ENCODE measurements at places on chromosomes 11 and 22.

- DNase-seq = no peak
Observed at GRCh38 chr11:12359761-12360160, 17.6 kb upstream of the PARVA start.

GRCh38 chr11:106728859-106729258 is 289.4 kb downstream of the GUCY1A2 start:
- no peak for DNase-seq

GRCh38 chr11:15580056-15580774 is 465.5 kb downstream of the INSC start:
- DNase-seq = no peak

DNA sequence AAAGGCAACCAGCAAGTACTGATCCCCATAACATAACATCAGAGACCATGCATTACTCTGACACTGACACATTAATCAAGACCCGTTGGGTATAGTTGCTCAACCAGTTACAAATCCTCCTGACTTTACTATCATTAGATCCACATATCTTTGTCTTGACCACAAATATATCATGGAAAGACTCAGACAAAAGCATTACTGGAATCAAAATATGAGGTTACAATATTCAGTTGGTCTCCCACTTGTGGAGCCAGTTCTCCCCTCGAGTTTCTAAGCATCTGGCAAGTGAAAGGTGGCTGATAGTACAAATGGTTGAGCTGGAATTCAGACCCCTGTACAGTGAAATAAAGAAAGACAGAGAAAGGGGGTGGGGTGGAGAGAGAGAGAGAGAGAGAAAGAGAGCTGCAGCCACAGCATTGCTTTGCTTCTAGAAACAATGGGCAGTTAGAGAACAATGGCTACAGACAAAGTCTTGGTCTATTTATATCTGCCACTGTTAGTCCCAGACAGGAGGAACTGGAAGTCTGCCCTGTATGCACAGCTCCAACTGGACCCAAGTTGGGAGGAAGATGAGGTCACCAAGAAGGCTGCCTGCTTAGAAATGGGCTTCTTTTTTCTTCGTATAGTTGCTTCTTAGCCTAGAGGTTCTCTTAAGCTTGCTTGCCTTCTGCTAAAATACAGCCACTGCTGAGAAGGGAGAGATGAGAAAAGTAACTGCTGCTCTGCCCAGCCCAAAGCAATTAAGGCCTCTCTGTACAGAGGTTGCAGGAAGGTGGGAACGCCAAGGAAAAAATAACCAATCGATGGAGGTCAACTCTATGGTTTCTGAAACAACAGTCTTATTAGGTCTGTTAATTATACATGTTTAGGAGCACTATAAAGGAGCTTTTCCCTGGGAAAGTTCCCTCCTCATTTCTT is 85.5 kb downstream of the ETS1 start:
- DNase-seq = peak; percentile 23

- DNase-seq = no peak
Observed at GRCh38 chr11:19060629-19061028, at the start of gene MRGPRX2. Gene MRGPRX2, minus strand, starts transcription at chr11:19060717. Its CDS starts 4,315 bp downstream, at chr11:19056402.

- DNase-seq = no peak
Observed at GRCh38 chr11:96006037-96006436, 82.1 kb upstream of the MTMR2 start.

GRCh38 chr11:18471995-18472394 is 16.3 kb downstream of the LDHAL6A start:
- DNase-seq = no peak

- DNase-seq = no peak
Observed at GRCh38 chr22:46537946-46538813, 760 bp upstream of the CELSR1 start.

GRCh38 chr11:2805388-2806056 is 80.1 kb downstream of the CDKN1C start:
- DNase-seq = no peak

DNA sequence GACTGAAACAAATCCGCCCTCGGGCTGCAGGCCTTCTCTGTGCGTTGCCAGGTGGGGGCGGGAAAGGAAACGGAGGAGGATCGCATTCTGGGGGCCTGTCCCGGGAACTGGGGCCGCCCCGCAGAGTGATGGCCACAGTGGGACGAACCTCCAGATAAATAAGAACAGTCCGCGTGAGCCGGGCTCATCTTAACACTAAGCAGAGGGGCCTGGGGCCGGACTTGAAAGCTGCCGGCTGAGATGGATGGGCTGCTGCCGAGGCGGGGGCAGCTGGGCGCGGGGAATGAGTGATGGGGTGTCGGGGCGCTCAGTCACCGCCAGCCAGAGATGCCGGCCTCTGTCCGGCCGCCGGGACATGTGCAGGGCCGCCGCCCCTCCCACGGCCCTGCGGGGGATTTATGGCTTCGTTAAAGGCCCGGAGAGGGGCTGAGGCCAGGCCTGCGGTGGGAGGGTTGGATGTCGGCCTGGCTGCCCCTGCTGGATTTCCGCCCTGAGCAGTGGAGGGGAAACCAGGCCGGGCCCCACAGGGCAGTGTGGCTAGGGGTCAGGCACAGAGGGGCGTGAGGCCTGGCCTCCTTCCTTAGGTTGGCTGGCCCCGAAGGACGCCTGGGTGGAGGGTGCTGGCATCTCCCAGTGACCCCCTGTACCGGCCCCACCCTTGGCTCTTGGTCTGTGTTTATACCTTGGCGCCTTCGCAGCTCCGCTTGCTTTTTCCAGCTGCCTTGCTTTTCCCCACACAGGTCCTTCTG is 45.3 kb upstream of the CD82 start:
- DNase-seq = no peak

DNA sequence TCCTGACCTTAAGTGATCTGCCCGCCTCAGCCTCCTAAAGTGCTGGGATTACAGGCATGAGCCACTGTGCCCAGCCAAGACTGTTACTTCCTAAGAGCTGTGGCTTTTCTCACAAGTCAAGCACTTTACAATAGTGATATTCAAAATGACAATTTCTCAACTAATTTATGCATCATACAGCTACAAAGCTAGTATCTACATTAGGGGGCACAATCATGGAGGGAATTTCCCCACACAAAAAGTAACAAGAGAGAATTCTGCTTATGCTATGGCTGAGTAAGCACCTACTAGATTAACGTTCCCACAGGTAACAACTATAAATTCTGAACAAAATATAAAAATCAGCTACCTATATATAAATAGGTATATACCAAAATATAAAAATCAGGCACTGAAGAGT is 72.7 kb downstream of the SBF2 start:
- DNase-seq = no peak

DNA sequence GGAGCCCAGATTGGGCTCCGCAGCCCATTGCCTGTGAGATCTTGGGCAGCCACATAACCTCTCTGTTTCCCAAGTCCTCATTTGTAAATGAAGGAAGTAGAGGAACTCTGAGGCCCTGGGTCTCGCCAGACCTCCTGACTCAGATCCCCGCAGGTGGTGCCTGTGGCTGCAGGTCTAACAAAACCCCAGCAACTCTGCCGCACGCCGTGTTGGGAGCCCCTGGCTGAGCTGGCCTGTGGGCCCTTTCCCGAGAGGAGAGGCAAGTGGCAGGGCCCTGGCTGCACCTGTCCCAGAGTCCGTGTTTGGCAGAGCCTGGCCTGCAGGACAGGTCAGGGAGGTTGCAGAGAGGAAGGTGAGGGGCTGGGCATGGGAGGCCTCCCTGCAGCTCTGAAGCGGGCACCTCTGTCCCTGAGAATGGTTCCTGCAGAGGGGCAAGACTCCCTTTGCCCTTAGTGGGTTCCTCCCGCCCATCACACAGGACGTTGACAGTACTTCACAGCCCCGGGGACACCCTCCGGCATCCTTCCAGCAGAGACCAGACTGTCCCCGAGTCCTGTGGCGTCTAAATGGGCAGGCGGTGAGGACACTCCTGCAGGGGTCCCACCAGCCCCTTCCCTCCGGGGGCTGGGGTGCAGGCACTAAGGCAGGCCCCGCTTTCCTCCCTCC is 67.7 kb downstream of the ARHGAP8 start:
- no peak for DNase-seq

DNA sequence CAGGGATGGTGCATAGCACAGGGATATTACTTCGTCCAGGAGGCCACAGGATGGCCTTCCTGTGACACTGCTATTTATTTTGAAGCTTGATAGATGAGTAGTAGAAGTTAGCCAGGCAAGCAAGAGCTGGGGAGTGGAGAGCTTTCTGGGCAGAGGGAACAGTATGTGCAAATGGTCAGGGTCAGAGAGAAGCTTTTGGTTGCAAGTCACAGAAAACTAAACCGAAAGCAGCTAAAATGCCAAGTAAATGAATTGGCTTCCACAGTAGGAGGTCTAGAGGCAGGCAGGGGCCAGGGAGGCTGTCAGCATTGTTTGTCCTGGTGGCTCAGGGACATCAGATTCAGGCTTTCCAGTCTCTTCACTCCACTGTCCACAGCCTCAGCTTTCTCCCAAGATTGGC is 247.5 kb downstream of the GRIK4 start:
- DNase-seq = no peak

GRCh38 chr11:72844356-72844755 is 30.1 kb downstream of the ATG16L2 start:
- no peak for DNase-seq

DNA sequence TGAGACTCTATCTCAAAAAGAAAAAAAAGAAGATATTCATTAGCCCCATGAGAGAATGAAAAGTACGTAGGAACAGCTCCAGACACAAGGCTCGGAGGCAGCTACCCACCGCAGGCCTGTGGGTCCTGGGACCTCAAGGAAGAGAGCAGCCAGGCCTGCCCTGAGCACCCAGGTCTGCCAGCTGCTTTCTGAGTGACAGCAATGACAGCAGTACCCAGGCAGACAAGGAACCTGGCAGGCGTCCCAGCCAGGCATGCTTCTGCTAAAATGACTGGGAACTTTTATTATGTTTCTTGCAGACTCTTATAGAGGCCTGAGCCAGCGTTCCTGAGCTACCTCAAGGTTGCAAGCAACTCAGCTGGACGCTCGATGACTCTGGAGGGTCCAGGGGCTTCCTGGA is 31.6 kb downstream of the CPT1A start:
- DNase-seq = no peak

- no peak for DNase-seq
Observed at GRCh38 chr11:97815667-97816066, 1205.1 kb upstream of the CNTN5 start.

DNA sequence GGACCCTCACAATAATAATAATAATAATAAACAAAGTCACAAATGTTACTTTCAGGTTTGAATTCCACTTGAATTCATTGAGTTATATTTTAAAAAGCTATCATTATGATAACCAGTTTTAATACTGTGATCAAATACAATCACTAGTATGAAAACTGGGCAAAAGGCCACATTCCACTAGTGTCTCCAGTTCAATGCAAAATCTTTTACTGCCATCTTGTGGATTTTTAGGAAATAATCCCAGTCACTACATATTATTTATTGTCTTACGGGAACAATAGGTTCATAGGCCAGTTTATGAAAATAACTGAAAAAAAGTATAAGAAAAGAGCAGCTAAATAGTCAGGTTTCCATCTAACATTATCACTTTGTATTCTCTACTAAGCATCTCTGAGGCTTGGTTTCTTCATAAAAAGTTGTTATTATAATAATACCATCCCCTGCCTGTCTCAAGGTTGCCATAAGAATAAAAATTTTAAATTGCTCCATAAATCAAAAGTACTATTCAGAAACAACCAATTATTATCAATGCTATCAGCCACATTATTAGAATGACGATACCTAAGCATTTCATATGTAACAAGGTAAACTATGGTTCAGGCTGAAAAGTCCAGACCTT is 533.9 kb upstream of the CCDC90B start:
- peak; percentile 20 for DNase-seq

- DNase-seq = no peak
Observed at GRCh38 chr22:40806711-40807110, 12.4 kb downstream of the SLC25A17 start.

DNA sequence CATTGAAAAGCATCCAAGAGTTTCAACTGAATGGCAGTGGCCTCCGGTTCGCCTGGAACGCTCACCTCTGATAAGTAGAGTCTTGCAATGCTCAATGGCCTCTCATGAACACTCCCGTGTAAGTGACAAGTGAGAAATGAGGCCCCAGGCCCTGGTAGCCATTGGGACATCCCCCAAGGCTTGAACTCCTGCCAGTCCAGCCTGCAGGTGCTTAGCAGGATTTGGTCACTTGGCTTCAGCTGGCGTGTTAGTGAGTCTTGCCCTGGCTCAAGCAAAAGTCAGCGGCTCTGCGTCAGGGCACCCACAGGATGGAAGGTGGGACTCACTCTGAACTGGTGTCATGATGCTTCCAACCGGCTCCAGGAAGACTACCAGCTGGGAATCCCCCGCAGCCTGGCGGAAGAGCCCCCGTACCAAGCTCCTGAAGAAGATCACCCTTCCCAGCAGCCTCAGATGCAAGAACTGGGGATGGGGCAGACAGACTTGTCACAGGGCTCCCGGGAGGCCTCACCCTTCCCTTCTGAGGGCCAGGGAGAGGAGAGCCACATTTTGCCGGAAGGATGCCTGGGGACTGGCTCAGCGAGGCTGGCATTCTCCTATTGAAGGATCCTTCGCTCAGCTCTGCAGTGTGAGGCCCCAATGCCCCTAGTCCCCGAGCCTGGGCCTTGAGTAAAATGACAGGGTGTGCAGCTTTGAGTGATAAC is 19.3 kb downstream of the MB start:
- no peak for DNase-seq

DNA sequence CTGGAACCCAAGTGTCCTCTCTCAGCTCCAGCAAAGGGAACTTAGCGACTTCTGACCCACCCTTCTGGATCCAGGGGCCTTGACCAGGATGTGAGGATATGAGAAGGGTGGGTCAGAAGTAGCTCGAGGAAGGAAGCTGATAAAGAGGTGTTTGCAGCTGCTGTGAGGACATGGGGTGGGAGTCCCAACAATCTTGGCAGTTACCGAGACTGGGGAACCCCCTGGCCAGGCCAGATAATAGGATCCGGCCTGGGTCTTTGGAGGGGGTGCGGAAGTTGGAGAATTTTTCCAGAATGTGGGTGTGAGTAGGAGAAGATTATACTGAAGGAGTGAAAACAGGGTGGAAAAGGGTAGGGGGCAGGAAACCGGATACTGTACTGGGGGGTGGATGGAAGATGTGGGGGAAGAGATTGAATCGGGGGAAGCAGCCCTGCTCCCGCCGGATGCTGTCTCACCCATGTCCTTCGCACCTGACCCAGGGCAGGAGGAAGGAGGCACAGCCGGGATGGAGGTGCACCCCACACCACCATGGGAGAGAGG is 2.8 kb upstream of the MCAM start:
- no peak for DNase-seq

DNA sequence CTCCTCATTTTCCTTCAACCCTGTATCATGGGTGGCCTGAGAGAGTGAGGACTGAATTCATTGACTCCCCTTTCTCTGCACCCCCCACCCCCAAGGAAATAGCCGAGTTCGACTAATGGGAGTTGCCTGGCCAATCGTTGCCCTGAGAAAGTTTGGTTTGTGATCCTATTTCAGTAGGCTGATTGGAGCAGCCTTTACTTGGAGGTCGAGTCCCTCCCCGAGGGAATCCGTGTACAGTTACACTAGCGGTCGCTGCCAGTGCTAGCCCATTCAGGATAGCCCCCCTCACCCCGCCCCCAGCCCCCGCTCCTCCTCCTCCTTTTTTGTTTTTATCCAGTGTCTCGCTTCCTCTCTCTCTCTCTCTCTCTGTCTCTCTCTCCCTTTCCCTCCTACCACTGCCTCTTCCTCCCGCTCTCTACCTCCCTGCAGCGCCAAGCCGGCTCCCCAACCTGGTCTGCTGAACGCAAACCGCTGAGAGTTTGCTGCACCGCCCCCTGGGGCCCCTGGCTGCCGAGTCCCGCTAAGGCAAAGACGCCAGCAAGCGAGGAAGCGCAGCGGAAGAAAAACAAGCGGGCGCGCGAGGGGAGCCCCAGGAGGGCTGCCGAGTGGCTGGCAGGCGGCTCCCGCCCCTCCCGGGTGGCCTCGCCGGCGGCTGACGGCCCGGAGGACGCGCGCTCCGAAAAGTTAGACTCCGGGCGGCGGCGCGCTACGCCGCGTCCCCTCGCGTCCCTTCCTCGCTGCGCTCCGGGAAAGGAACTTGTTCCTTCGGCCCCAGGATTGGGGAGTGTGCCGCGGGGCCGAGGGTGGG is at the start of gene GRAMD1B:
TSS of gene GRAMD1B (plus strand) at position 357 of the 808 bp plus-strand sequence. CDS start 524 bp downstream, outside the sequence.
- no peak for DNase-seq
